ENCODE measurements at places on chromosomes 16 and 17.
A peak's percentile ranks its signal among the peaks of the same experiment; 100 is the strongest.

GRCh38 chr17:78779850-78780249 is 2.2 kb downstream of the CYTH1 start:
- no peak for DNase-seq

- DNase-seq = no peak
Observed at GRCh38 chr16:70674221-70675014, 11.4 kb downstream of the MTSS2 start.

DNA sequence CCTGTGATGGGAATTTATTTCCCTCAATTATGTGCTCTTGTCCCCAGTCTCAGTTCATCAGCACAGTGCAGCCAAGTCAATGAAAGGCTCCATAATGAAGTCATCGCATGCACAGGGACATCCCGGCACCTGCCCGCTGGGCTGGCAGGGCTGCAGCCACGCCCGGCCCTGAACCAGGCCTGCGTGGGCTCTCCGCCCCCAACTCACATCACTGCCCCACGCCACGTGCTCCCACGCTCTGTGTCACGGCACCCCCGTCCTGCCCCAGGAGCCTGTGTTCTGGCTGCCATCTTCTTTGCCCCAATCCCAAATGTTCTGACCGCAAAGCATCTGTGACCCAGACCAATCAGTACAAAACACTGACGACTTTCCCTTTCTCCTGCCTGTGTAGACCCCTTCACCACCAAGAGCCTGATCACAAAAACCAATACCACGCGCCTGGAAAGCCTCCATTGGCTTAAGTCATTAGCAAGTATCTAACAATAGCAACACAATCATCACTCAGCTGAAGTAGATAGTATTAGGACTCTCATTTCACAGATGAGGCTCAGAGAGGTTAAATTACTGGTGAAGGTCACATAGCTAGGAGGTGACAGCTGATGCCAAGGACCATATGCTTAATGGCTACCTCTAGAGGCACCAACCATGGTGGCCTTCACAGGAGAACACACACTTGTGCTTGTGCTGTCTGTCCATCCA is 202.5 kb downstream of the ZFHX3 start:
- DNase-seq = no peak

GRCh38 chr17:72191921-72192799 is 71.3 kb downstream of the SOX9 start:
- no peak for DNase-seq

DNA sequence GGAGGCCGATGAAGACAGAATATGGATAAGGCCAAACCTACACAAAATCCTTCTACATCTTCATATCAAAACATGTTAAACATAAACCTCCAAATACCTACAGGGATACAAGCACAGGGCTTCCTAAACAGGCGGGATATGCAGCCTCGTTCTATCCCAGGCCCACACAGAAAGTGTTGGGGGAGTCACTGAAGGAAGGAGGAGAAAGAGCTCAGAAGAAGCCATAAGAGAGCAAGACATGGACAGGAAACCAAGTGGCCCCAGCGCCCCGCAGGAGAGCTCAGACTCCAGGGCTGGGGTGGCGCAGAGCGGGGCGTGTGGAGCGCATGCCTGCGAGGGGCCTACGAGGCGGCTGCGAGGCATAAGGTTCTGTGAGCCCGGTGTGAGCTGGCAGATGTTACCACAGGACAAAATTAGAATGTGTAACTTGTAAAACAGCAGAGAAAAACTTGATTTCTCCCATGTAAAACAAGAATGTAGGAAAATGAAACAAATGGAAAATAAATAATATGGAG is 11.0 kb upstream of the FASN start:
- DNase-seq = no peak

DNA sequence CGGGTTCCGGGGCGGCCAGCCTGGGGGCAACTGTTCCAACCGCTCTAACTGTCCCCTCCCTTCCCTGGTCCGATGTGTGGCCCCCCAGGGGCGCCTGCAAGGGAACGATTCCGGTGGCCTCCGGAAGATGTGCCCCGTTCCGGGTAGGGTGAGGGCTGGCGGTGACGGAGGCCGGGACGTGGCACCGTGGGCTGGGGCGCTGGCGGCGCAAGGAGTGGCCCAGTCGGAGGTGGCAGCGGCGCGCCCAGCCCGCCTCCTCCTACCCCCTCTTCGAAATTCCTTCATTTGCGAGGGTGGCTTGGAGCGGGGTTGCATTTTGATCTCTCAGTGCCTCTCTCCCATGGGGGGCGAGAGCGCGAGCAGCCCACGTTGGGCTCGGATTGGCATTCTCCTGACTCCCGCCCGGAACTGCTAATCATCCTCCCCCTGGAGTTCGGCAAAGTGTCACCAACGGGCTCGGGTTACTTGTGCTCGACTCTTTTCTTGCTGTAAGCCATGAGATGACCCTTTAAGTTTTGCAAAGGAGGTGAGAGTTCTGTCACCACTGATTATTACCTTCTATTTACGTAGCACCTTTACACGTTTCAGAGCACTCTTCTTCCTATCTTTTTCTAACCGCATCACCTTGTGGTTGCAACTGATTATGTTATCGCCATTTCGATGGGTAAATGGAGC is 622 bp downstream of the NDEL1 start:
- DNase-seq = peak; percentile 32

- DNase-seq = no peak
Observed at GRCh38 chr17:4008082-4008435, 43.8 kb upstream of the ATP2A3 start.

GRCh38 chr17:61140081-61140786 is 259.4 kb upstream of the TBX2 start:
- DNase-seq = no peak

DNA sequence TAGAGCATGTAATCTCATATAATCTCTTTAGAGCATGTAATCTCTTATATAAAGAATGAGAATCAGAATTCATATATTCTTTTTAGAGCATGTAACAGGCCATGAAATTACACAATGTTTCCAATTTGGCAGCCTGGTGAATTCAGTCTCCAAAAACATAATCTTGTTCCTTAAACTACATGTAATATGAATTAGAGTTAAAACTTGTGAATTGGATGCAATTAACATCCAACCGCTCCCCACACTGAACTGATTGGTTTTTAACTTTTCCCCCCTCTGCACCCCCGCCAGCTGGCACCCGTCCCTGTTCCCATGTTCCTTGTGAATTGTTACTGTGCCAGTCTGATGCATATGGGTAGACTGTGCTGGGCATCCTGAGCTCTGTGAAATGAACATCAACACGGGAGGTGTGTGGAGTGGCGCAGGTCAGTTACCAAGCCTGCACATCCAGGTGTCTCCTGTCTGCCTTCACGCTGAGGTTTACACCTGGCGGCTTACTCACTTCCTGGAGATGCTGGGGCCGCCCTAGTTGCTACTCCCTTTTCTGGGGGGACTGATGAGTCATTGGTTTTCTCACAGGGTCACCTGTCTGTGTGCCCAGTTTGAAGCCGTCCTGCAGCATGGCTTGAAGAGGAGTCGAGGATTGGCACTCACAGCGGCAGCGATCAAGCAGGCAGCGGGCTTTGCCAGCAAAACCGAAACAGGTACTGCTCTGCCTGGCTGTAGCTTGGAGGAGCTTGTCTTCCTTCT is 50.4 kb downstream of the SNX29 start:
- no peak for DNase-seq

- DNase-seq = no peak
Observed at GRCh38 chr16:11350921-11351335, 5.7 kb downstream of the RMI2 start.

DNA sequence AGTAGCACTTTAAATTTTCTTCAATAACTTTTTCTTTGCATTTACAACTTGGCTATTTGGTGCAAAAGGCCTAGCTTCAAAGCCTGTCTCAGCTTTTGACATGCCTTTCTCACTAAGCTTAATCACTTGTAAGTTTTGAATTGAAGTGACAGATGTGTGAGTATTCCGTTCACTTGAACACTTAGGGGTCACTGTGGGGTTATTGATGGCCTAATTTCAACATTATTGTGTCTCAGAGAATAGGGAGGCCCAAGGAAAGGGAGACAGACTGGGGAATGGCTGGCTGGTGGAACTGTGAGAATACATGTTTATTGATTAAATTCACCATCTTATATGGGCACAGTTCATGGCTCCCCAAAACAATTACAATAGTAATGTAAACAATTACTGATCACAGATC is 84.1 kb downstream of the TAOK1 start:
- no peak for DNase-seq

- DNase-seq = no peak
Observed at GRCh38 chr17:55704401-55704800, 18.3 kb downstream of the TMEM100 start.

GRCh38 chr17:951325-952132 is 28.0 kb downstream of the NXN start:
- DNase-seq = no peak

GRCh38 chr17:73039282-73039681 is 53.2 kb downstream of the SLC39A11 start:
- DNase-seq = no peak

GRCh38 chr16:86884390-86884650 is 306.0 kb downstream of the FOXL1 start:
- no peak for DNase-seq

- DNase-seq = no peak
Observed at GRCh38 chr16:12468552-12468951, 335.1 kb downstream of the CPPED1 start.

DNA sequence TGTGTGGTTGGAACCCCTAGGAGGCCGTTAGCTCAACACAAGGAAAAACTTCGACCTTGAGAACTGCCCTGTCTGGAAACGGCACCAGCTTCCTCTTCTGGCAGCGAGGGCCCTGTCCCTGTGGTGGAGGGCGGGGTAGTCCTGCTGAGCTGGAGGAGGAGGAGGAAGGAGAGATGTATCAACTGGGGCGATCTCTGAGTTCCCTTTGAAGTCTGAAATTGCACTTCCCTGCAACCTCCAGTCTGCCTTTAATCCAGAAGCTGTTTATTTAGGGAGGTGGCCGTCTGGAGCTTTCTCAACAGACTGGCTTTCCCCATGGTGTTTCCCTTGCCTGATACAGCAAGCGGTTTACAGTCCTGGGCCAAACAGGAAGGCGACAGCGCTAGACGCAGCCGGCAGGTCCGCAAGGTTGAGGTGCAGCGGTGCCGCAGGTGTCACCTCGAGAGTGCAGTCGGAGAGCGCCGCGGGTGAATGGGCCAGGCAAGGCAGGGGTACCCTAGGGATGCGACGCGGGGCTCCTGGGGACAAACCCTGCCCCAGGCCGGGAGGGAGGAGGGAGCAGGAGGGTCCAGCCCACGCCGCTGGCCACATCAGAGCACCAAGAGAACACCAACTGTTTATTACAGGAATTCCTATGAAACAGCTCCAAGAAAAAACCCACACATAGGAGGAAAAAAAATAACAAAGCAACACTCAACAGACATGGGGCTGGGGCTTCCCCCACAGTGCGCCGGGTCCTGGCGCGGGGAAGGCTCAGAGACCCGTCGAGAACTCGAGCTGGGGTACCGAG is 11.4 kb upstream of the MRPS23 start:
- DNase-seq = no peak

All from stimulated activated CD4-positive, alpha-beta T cell treated with anti-CD3 and anti-CD28 coated beads, TNF-alpha, amount 100 ng/mL, for 48 hours (primary cell).